ENCODE measurements at places on chromosomes 3 and 15.
A peak's percentile ranks its signal among the peaks of the same experiment; 100 is the strongest.

GRCh38 chr3:197309528-197310361, 11.3 kb upstream of the DLG1 start:
- peak; percentile 31 for DNase-seq

DNA sequence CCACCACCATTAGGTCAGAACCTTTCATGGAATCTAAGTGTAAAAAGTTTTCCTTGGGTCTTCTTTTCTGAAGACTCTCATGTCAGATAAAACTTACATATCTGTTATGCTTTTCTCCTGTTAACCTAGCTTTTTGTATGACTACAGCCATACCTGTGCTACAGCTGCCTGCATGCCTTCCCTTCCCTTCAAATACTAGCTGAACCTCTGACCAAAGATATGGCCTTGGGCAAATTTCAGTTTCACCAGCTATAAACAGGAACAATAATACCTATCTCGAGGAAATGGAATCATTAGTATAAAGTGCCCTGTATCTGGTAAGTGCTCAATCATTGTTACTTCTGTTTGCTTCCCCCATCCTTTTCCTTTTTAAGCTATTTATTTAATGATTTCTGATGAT, 25.0 kb downstream of the GLB1 start:
- no peak for DNase-seq

DNA sequence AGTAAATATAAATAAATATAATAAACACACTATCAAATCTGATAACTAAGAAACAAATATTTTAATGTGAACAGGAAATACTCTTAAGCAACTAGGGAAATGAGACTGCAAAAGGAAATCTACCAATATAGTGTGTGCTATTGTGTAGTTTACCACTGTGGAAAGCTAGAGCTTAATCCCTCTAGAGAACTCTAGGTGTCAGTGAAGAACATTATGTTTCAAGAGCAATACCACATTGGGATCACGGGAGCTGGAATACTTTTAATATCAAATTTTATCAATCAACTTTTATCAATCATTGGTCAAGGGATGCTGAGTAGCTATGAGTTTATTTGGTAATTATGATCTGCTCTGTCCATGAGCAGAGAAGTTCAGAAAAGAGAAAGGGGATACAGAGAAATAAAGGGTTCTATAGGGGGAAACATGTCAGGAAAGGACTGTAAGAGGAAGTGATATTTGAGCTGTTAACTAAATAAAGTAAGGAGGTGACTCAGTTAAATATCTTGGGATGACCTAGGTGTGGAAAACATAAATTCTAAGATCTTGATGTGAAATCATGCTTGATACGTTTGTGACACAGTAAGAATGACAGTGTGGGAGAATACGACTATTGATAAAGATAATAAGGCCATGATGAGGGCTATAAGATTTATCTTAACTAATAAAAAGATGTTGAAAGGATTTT, 762.2 kb upstream of the ALCAM start:
- no peak for DNase-seq

GRCh38 chr3:9730657-9731205, 804 bp upstream of the BRPF1 start:
- DNase-seq: no peak

GRCh38 chr15:71111950-71112349, 3.3 kb upstream of the THSD4 start:
- no peak for DNase-seq

GRCh38 chr15:52284164-52284563, 11.4 kb downstream of the MYO5C start:
- DNase-seq: peak; percentile 27

- DNase-seq: no peak
Observed at GRCh38 chr15:81098861-81099651, 35.0 kb upstream of the CFAP161 start.

GRCh38 chr15:82312586-82313349, 36.5 kb downstream of the GOLGA6L10 start:
- DNase-seq: no peak

- DNase-seq: no peak
Observed at GRCh38 chr15:71666763-71667620, 143.4 kb upstream of the NR2E3 start.

DNA sequence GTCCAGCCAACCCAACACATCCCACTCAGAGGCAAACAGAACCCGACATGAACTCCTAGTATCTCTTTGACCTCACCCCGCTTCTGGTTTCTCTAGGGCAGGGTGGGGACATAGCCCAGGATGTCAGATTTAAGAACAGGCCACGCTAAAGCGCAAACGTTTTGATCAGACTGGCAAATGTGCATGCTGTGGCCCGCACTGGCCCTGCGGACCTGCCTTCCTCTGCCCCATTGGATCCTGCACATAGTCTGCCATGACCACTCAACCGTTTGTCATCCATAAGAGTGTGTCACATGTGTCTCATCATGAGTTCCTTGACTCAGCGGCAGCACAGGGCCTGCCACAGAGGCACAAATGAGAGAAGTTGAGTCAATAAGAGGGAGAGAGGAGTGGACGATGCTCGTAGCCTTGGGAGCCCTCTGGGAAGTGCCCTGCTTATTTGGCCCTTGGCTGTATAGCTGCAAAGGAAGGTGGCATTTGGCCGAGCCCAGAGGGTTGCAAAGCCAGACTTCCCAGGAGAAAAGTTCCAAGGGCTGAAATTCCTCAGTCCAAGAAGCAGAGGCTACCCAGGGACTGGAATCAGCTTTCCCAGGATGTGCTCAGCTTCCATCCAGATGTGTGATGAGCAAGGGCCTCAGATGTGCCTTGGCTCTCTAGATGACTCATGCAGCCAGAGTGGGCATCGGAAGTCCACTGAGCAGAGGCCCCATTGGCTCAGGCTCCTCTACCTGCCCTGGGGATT, 55.5 kb upstream of the SLCO2A1 start:
- DNase-seq: no peak

GRCh38 chr3:146780251-146780650, 175.1 kb upstream of the PLSCR5 start:
- no peak for DNase-seq

- no peak for DNase-seq
Observed at GRCh38 chr3:12286927-12287726, 1.7 kb upstream of the PPARG start.

DNA sequence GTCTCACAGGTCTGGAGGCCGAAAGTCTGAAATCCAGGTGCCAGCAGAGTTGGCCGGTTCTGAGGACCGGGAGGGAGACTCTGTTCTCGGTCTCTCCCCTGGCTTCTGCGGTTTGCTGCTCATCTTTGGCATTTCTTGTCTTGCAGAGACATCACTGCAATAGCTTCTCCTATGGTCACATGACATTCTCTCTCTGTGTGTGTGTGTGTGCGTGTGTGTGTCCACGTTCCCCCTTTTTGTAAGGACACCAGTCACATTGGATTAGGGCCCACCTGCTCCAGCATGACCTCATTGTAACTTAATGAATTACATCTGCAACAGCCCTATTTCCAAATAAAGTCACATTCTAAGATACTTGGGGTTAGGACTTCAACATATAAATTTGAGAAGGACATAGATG, 12.4 kb upstream of the ATP10A start:
- DNase-seq: no peak

- DNase-seq: no peak
Observed at GRCh38 chr15:63792584-63792983, 41.2 kb downstream of the HERC1 start.

DNA sequence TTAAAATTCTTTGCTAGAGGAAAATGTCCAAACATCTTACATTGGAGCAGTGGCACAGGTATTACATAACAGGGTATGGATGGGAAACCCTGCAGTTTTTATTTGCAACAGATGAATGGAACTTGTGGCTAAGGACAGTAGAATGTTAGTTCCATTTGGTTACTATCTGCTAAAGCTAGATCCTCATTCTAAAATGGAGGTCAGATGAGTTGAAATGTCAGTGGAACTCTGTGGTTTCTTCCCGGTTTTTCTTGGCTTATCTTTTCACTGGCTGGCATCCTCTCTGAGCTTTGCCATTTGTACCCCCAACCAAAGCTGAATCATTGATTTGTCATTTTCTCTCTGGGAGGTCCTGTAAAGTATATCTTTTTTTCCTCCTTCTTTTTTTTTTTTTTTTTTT, 68.9 kb downstream of the ARMC8 start:
- DNase-seq: no peak

- no peak for DNase-seq
Observed at GRCh38 chr3:120496278-120497002, 45.6 kb upstream of the FSTL1 start.

DNA sequence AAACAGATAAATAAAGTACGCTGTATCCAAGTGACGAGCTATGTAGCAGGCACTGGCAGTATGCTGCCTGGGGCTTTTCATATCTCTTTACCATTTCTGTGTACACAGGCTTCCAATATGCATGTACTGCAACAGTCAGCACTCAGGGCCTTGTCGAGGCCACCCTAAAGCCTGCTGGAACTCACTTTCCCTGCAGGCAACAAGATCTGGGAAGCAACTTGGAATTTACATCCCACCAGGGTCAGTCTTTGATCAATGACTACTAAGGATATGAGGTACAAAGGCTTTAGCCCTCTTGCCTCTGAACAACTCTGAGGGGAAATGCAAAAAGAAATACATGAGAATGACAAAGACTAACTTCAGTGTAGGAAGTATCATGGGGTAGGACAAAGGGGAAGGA, 101.8 kb upstream of the ARL6 start:
- DNase-seq: no peak

- no peak for DNase-seq
Observed at GRCh38 chr3:30598668-30599545, 7.5 kb upstream of the TGFBR2 start.

DNA sequence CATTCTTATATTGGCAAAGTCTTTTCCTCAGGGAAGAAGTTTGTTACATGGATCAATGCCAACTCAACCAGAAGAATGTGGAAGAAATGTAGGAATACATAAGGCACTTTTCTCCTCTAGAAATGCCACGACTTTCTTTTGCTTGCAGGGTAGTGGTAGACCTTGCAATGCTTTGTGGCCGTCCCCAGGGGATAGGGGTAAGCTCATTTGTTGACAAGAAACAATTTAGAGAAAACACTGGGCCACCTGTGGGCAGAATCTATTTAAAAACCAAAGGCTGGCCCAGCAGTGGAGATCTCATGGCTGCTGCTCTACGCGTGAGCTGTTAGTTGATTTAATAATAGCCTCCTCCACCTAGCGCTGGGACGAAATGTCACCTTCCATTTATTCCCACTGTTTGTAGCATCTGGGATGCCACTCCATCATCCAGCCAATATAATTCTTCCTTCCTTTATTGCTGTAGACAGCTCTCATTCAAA, 64.6 kb upstream of the PFN2 start:
- DNase-seq: no peak

- no peak for DNase-seq
Observed at GRCh38 chr3:114439284-114439683, 145.5 kb downstream of the TIGIT start.

DNA sequence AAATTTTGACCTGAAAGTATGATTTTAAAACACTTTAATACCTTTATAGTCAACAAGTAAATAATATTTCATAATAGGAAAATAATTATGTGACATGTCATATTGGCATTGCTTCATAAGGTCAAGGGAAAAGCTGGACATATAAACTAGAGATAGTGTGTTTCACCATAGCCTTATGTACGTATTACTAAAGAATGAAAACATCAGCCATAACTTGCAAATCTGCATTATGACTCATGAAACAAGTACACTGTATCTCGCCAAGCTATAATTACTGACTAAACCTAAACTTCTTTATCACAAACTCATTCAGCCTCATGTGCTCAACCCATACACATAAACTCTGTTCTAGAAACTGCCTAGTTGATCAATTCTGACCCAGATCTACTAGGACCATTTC, 950.1 kb downstream of the FHIT start:
- no peak for DNase-seq

DNA sequence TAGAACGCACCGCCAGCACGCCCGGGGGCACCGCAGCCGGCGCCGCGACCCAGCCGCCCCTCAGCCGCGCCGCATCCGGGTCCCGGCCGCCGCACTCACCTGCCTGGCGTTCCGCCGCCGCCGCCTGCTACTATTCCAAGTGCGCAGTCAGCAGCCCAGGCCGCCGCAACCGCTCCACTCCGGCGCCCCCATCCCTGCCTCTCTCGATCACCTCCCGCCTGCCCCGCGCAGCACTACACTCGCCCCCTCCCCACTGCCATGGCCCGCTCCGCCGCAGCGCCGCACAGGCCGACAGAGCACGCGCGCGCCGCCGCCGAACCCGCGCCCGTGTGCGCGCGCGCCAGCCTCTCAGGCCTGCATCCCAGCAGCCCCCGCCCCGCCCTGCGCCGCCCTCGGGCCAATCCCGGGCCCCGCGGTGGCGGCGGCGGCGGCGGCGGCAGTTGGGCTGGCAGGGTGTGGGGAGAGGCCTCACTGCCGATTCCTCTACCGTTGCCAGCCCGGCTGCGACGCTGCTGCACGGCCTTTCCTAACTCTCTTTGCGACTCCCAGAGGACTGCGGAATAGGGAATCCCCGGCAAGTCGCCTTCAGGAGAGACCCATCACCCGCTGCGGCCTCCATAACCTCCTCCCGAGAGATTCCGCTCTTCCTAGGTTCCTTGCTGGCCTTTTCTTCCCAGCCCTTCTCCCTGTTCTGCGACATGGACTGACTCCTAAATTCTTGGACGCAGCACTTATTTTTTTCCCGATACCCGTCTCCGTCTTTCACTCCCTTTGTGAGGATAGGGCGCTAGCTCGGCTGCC, at the start of gene PIK3CB:
Gene PIK3CB, minus strand, starts transcription at position 333 of the 801 bp plus-strand sequence. CDS start 75,585 bp downstream, outside the sequence.
- DNase-seq: peak; percentile 87

GRCh38 chr3:143581972-143582722, 266.1 kb downstream of the SLC9A9 start:
- DNase-seq: peak; percentile 62

GRCh38 chr3:114686621-114687020, 392.8 kb downstream of the TIGIT start:
- no peak for DNase-seq

DNA sequence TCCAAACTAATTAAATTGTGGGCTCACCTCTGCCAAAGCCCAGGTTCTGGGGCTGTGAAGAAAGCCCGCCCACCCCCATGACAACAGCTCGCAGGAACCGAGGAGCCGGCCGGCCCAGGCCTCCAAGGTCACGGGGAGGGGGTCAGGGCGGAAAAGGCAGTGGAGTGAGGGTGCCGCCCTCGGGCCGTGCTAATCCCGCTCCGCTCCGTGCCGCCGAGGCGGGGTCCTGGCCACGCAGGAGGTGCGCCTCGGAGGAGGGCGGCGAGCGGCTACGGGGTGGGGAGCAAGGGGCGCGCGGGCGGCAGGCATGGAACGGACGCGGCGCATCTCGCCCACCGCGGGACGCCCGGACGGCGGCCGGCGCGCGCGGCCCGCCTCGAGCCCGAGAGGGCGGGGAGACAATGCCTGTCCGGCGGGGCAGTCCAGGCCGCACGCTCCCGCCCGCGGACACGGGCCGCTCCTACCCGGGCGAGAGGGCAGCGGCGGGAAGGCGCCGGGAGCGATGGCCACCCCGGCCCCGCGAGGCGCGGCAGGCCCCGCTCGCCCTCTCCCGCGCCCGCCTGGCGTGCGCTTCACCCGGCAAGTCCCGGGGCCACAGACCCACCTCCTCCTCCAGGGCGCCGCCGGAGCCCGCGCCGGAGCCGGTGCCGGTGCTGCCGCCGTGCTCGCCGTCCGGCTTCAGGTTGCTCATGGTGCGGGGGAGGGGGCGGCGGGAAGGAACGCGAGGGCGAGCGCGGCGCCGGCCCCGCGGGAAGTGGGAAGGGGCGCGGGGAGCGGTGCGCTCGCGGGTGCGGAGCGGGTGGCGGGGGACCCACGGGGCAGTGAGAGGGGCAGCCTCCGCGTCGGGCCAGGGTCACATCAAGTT, 528 bp downstream of the RBPMS2 start:
- no peak for DNase-seq

- DNase-seq: no peak
Observed at GRCh38 chr15:75195122-75195765, 6.4 kb upstream of the C15orf39 start.

GRCh38 chr15:39205506-39206371, 375.1 kb upstream of the THBS1 start:
- no peak for DNase-seq

- DNase-seq: no peak
Observed at GRCh38 chr3:45992133-45992729, 3.4 kb downstream of the FYCO1 start.

Data from activated CD4-positive, alpha-beta T cell treated with anti-CD3 and anti-CD28 coated beads, Interleukin-2, Interleukin-4, amounts not matched to agents 100 ng/mL and 50 ng/mL, durations not matched to agents 16 hours and 8 hours (primary cell).